ENCODE measurements at places on chromosomes 4 and X.
A peak's percentile ranks its signal among the peaks of the same experiment; 100 is the strongest.

DNA sequence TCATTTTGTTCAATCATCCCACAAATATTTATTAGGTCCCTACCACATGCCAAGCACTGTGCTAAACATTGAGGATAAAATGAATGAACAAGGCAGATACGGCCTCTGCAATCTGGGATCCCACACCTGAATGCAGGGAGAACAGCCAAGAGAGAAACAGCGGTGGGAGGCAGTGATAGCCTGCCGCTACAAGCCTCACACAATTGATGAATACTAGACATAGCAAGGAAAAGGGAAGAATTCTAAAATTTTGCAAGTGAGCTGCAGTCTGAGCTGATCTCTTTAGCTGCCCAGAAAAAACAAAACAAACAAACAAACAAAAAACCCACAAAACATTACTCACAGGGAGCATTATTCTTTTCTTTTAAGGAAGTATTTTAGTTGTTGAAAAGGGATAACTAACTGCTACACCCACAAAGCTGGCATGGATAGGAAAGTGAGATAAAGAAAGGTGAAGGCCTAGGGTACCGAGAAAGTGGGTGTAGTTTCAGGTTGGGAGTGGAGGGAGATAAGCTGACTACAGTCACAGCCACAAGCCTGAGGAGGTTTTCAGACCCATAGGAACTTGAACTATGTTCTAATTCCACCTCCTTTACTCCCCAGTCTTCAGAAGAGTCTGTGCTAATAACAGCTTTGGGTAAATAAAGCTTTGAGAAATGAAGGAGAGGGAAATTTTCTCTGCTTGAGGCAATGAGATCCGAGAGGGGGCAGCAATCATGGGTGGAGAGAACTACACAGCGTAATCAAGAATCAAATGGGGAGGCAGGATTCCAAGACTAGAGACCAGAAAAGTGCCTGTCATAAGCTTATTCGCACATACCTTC is 85.4 kb downstream of the SH3RF1 start:
- no peaks in the 10 kb centered on the region for H3K36me3 ChIP-seq
- no peak overlapping the region for H3K4me3 ChIP-seq
- H3K27ac ChIP-seq, result peak overlapping the region; percentile 58
- peaks cover 29% of the 10 kb centered on the region for H3K4me1 ChIP-seq
- no peaks in the 10 kb centered on the region for H3K27me3 ChIP-seq

GRCh38 chr4:150457802-150458201 is 124.1 kb upstream of the MAB21L2 start:
- H3K27ac ChIP-seq, result no peak overlapping the region
- H3K4me1 ChIP-seq, result peaks cover 6% of the 10 kb centered on the region
- DNase-seq, result no peak
- H3K36me3 ChIP-seq, result no peaks in the 10 kb centered on the region
- H3K4me3 ChIP-seq, result no peak overlapping the region

- H3K36me3 ChIP-seq, result no peaks in the 10 kb centered on the region
- no peaks in the 10 kb centered on the region for H3K27me3 ChIP-seq
- DNase-seq, result no peak
- no peak overlapping the region for H3K4me3 ChIP-seq
- H3K4me1 ChIP-seq, result no peaks in the 10 kb centered on the region
Observed at GRCh38 chr4:153595894-153596601, 88.0 kb upstream of the TLR2 start.

- H3K27ac ChIP-seq, result no peak overlapping the region
- H3K36me3 ChIP-seq, result no peaks in the 10 kb centered on the region
- H3K4me1 ChIP-seq, result no peaks in the 10 kb centered on the region
- no peak overlapping the region for H3K4me3 ChIP-seq
- DNase-seq, result no peak
Observed at GRCh38 chr4:184548648-184549341, 74.4 kb upstream of the IRF2 start.

- H3K4me1 ChIP-seq, result no peaks in the 10 kb centered on the region
- H3K36me3 ChIP-seq, result no peaks in the 10 kb centered on the region
- DNase-seq, result no peak
- H3K4me3 ChIP-seq, result no peak overlapping the region
- H3K27ac ChIP-seq, result no peak overlapping the region
Observed at GRCh38 chrX:41108463-41109205, 23.4 kb downstream of the USP9X start.

- no peak overlapping the region for H3K27ac ChIP-seq
- no peak overlapping the region for H3K4me3 ChIP-seq
- H3K36me3 ChIP-seq, result no peaks in the 10 kb centered on the region
- DNase-seq, result no peak
- no peaks in the 10 kb centered on the region for H3K4me1 ChIP-seq
Observed at GRCh38 chrX:124194901-124195300, 137.6 kb upstream of the TEX13D start.

All from PC-9 (cell line).